ENCODE measurements at places on chromosomes 11 and 22.
A peak's percentile ranks its signal among the peaks of the same experiment; 100 is the strongest.

GRCh38 chr11:123653827-123654565 is 428 bp downstream of the SCN3B start:
- peak; percentile 45 for DNase-seq

- DNase-seq = no peak
Observed at GRCh38 chr22:28810821-28811491, 10.6 kb upstream of the XBP1 start.

DNA sequence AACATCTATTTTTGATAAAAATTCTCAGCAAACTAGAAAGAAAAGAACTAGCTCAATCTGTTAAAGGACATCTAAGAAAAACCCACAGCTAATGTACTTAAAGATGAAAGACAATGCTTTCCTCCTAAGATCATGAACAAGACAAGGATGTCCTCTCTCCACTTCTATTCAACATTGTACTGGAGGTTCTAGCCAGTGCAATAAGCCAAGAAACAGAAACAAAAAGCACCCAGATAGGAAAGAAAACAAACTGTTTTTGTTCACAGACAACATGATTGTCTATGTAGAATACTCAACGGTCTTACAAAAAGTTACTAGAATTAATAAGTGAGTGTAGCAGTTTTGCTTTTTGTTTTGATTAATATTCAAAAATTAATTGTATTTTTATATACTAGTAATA is 7.8 kb downstream of the CD3D start:
- DNase-seq = no peak

- DNase-seq = no peak
Observed at GRCh38 chr11:12188548-12189317, 78.3 kb downstream of the MICAL2 start.

- DNase-seq = no peak
Observed at GRCh38 chr11:70326365-70326811, 55.9 kb downstream of the PPFIA1 start.

DNA sequence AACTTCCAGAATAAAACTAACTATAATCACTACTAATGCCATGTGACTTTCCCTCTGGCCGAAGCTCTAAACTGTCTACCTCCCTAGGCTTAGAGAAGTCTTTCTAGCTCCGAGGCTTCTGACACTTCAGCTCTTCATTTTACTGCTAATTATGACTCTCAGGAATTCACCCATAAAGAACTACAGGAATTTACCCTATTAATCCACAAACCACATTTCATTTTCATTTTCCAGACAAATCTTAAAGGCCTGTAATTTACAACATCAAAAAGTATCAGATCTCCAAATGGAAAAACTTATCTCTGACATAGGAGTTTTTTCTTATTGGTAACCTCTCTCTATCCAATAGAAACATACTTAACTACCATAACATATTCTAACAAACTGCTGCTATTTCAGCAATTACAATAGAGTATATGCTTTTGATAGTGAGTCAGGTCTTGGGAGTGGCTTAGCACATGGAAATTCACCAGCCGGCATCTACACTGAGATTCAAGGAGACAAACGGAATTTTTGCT is 33.4 kb downstream of the MRTFA start:
- DNase-seq = no peak

DNA sequence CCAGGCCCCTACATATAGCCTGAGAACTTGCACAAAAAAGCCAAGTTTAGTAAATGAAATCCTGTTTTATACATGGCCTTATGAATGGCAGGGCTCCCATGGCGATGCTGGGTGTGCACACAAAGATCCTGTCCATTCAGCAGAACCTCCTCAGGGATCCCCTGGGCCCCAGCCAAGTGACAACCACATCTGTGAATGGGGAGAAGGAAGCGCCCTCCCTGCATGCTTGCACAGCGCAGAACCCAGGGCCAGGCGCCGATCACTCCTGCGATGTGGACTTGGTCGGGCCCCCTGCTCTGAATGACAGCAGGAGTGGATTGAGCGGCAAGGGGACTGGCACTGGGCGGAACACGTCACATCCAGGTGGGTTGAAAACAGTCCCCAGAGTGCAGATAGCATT is 4.5 kb upstream of the CDC42EP2 start:
- no peak for DNase-seq

- DNase-seq = no peak
Observed at GRCh38 chr11:115590254-115590653, 86.0 kb upstream of the CADM1 start.

- DNase-seq = no peak
Observed at GRCh38 chr22:45630436-45630835, 41.2 kb upstream of the ATXN10 start.

GRCh38 chr22:37354670-37355069 is 72.4 kb downstream of the CYTH4 start:
- no peak for DNase-seq

DNA sequence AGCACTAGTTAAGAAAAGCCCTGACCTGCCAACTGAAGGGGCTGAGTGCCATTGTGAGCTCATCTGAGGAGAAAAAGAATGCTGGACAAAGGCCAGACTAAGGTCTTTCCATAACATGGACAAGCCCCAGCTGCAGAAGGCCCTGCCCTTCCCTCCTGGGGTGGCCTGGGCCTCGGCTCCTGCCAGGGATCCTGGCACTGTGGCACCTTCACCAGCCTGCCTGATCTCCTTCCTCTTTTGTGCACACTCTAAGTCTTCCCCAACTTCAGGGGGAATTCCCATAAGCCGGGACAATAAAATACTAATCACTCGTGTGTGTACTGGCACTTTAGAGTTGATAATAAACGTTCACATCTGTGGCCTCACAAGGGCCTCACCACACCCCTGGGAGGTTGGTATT is 9.9 kb downstream of the TMPRSS13 start:
- no peak for DNase-seq

GRCh38 chr22:45296628-45297297 is 12.0 kb downstream of the UPK3A start:
- no peak for DNase-seq

DNA sequence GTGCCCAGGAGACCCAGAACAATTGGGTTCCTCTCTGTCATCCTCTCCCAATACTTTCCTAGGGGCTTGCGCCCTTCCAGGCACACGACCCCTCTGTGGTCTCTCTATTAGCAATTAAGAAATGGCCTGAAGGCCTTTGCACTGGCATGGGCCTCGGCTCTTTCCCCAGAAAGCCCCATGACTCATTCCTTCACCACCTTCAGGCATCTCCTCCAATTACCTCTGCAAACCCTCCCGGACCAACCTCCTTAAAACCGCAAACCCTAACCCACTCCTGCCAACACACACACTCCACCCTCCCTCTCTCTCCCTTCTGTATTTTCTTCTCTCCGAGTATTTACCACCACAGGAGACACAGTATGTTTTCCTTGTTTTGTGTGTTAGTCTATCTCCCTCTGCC is 36.7 kb downstream of the LARGE1 start:
- DNase-seq = no peak

DNA sequence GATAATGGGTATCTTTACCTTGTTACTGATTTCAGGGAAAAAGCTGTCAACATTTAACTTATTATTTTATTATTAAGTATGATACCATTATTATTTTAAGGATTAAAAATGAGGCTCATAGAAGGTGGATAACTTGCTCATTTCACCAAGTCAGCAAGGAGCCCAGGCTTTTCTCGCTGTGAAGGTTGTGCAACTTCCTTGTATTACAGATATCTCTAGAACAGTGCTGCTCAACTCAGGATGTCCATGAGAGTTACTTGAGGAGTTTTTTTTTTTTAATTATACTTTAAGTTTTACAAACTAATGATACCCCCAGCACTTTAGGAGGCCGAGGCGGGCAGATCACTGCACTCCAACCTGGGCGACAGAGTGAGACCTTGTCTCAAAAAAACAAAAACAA is 98.2 kb downstream of the INSC start:
- DNase-seq = no peak

- no peak for DNase-seq
Observed at GRCh38 chr11:69220561-69221051, 64.9 kb downstream of the SMIM38 start.

DNA sequence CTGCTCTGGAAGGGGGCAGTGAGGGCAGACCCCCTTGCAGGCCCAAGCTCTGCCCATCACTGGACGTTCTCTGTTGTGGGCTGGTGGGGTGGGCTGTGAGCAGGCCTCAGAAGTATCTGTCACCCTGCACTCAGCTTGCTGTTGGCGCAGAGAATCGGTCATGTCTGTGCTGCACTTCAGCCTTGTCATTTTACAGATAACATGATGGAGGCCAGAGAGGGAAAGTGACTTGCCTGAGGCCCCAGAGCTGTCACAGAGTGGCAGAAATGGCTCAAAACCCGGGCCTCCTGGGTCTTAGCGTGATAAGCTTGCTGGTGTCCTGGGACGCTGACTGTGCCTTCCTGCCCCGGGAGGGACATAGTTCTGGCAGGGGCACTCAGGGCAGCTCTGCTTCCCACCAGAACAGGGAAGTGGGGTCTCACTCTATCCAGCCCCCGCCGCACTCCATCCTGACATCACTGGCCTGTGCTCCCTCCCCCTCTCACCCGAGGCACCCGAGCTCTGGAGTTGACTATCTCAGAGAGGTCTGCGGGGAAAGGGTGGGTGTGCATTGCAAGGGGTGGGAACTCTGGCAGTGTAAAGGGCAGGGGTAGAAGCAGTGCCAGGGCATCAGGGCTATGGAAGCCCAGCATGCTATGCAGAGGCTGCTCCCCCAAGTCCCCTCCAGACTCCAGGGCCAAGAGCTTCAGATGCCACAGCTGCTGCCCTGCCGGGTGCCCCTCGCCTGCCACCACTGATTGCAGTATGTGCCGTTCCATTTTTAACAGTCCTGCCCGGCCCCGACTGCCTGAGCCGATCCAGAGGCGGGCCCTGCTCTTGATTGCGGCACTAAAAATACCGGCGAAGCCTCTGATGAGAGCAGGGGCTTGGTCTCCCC is 50.4 kb upstream of the NECTIN1 start:
- no peak for DNase-seq

GRCh38 chr11:93728792-93729128 is 12.5 kb downstream of the TAF1D start:
- no peak for DNase-seq

- peak; percentile 82 for DNase-seq
Observed at GRCh38 chr11:65180877-65181568, 705 bp upstream of the CAPN1 start.

DNA sequence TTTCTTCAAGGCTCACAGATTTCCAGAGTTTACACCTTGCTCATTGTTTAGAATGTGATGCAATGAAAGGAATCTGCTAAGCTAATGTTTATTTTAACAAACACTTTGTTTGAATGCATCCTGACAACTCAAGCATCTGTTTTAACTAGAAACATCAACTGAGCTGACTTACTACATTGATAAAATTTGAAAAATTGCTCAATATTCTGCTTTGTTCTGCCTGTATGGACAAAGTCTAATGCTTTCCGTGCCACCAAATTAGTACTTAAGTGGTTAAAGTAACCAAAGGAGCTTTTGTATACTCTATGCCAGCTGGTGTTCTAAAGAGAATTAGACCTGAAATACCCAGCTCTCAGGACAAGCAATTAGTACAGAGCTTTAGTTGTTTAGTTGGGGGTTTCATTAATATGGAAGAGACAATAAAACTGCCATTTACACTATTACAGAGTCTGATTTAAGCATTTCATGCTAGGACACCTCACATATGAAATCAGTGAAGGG is 105.2 kb downstream of the MAML2 start:
- DNase-seq = no peak

GRCh38 chr11:11750017-11750878 is 91.5 kb upstream of the USP47 start:
- DNase-seq = no peak

- DNase-seq = no peak
Observed at GRCh38 chr11:83681031-83681781, 395.0 kb upstream of the CCDC90B start.

DNA sequence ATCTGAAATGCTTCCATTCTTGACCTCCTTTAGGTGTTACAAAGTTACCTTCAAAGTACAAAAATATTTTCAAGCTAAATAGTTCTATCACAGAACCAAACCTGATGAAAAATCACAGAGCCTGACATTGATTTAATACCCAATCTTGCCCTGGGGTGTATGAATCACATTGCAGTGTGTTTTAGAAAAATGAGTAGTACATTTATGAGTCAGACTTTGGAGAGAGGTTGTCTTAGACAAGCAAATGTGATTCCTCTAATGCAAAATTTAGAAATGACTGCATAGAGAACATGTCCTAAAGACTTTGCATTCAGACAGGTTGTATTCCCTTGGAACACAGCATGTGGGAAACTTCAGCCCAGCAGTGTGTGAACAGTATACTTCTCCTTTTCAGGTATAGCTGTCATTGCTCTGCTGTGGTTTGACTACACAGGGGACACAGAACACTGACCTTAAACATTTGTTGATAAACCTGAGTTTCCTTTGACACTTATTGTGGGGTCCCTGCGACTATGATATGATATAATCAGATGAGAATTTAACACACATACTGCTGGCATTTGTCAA is 972.1 kb downstream of the JRKL start:
- no peak for DNase-seq

DNA sequence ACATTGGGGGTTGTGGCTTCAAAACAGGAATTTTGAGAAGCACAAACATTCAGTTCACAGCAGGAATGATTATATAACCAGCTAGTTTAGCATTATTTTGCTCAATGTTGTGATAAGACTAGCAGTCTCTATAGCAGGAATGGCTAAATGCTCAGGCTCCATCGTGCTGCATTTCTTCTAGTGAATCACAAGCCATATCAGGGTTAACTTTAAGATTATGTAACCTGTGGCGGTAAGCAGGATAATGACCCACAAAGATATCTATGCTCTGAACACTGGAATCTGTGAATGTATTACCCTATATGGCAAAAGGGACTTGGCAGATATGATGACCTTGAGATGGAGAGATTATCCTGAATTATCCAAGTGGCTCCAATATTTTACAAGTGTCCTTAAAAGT is 14.8 kb downstream of the FSHB start:
- DNase-seq = no peak

GRCh38 chr11:118370774-118371173 is 11.4 kb downstream of the UBE4A start:
- DNase-seq = no peak

GRCh38 chr11:20840341-20840740 is 171.0 kb downstream of the NELL1 start:
- DNase-seq = no peak

- DNase-seq = no peak
Observed at GRCh38 chr11:68973219-68973618, 7.6 kb downstream of the MRGPRD start.

GRCh38 chr11:83150450-83150849 is 6.5 kb upstream of the PCF11 start:
- DNase-seq = no peak

Measured in neural crest cell (in vitro differentiated cells).